ENCODE measurements at places on chromosomes 6 and 20. TPM values are rescaled to one million over a fixed set of nuclear protein-coding genes. Genes with fewer than 3 reads are reported as not detected.

The NR2E1 gene
- total RNA-seq, result not detected

GRCh38 chr6:169943241-169944060 is 192.0 kb downstream of the ERMARD start:
- no peak for DNase-seq

The CCN6 gene
- total RNA-seq, result not detected

DNA sequence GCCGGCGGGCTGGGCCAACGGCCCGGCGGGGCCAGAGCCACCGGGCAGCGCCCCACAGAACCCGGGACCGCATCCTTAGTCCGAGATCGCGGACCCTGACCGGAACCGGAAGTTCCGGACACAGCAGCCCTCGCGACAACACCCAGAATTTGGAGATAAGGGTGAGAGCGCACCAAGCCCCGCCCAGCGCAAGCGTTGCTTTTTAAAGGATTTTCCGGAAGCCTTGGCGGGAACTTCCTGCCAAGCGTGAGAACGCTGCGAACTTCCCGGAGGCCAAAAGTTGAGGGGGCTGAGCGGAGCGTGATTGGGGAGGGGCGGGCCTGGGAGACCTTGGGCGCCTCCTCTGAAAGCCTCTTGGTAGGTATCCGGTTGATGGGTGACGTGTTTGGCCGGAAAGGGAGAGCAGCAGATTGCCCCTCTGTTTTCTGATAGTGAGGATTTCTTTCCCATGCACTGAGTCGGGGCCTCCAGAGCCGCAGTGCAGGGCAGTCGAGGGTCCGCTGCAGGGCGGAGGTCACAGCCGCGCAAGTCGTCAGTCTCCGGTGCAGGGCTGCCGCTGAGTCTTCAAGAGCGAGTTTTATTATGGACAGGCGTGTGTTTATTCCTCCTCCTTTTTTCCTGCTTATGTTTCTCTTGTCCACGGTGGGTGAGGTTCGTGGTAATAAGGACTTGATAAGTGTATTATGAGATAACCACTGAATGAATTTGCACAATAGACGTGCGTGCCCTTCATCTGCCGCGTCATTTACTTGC is at the start of gene MTRF1L:
MTRF1L (minus strand) TSS at position 97 of the 753 bp plus-strand sequence; CDS start at position 73, 24 bp downstream.
- peak; percentile 95 for DNase-seq

The SRF gene
- 73.3 TPM for total RNA-seq

The REM1 gene
- 4.4 TPM for total RNA-seq
